Caki2 (cell line): ENCODE measurements at places on chromosomes 1 and 21. TPM values are rescaled to one million over a fixed set of nuclear protein-coding genes. Genes with fewer than 3 reads are reported as not detected.

Gene HCRTR1
- not detected in 2 replicates for total RNA-seq

Gene PM20D1
- total RNA-seq, result not detected in 2 replicates

Gene ANXA9
- total RNA-seq, result 1.2 and 1.3 TPM in 2 replicates

Gene CELA2B
- total RNA-seq, result not detected in 2 replicates

Gene C8A
- not detected in 2 replicates for total RNA-seq

Gene DNAJC6
- 9.5 and 11.4 TPM in 2 replicates for total RNA-seq

Gene FMO2
- not detected in 2 replicates for total RNA-seq

Gene KRTAP19-7
- total RNA-seq, result not detected in 2 replicates

Gene RHBG
- not detected in 2 replicates for total RNA-seq

Gene FTCD
- total RNA-seq, result 0.14 TPM in 1 of 2 replicates, not detected in the other

Gene TMEM9
- 388 and 475 TPM in 2 replicates for total RNA-seq

Gene TMPRSS15
- not detected in 2 replicates for total RNA-seq

Gene WLS
- total RNA-seq, result 3.2 TPM in 1 of 2 replicates, not detected in the other

Gene KRTAP21-2
- not detected in 2 replicates for total RNA-seq

GRCh38 chr1:51622455-51622913 is 5.6 kb downstream of the OSBPL9 start:
- peak; percentile 94 for DNase-seq

DNA sequence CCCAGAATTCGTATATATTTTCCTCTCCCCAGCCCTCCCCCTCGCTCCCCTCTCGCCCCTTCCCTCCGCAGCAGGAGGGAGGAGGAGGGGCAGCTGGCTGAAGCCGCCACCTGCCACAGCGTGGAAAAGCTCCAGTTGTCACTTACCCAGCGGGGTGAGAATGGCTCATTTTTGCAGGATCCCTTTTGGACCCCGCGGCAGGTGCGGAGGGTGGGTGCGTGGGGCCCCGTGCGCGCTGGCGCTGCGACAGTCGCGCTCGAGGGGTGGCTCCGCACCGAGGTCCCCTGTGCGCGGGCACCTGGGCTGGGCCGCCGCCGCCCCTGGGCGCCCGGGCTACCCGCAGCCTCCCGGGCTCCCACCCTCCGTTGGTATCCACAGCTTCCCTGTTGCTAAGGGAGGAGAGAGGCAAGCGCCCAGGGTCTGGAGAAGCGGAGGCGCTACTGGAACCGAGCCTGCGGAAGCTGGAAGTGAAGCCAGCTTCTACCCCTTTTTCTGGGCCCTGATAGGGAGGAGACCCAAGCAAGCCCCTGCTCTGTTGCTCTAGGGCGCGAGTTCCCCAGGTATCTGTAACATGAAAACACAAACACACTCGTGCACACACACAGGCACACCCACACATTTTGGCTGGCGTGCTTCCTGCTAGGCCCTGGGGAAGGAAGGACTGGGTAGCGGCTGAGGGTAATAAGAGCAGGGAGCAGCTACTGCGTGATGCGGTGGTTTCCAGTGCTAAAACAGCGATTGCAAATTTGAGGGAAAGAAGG is at the start of gene ERICH3:
TSS of gene ERICH3 (minus strand) at position 442 of the 761 bp plus-strand sequence. CDS start at position 169, 273 bp downstream.
- no peak for DNase-seq

- DNase-seq, result no peak
Observed at GRCh38 chr1:27057801-27058625, 45.4 kb upstream of the TENT5B start.

GRCh38 chr1:22140694-22141093 is 2.2 kb downstream of the WNT4 start:
- DNase-seq, result no peak

DNA sequence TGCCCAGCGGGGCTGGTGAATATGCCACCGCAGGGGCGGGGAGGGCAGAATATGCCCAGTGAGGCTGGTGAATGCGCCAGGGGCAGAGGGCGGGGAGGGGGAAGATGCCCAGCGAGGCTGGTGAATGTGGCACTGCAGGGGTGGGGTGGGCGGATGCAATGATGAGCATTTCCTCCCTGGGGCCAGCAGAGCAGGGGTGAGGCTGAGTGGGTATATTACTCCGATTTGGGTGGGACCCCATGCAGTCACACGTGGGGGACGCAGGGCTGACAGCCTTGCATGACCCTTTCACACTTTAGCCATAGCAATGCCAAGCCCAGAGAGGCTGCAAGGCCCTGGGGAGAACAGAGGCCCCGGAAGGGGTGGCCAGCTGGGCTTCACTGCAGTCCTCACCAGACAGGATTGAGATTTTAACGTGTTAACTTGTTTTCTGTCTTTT is 9.3 kb upstream of the SLX9 start:
- no peak for DNase-seq

DNA sequence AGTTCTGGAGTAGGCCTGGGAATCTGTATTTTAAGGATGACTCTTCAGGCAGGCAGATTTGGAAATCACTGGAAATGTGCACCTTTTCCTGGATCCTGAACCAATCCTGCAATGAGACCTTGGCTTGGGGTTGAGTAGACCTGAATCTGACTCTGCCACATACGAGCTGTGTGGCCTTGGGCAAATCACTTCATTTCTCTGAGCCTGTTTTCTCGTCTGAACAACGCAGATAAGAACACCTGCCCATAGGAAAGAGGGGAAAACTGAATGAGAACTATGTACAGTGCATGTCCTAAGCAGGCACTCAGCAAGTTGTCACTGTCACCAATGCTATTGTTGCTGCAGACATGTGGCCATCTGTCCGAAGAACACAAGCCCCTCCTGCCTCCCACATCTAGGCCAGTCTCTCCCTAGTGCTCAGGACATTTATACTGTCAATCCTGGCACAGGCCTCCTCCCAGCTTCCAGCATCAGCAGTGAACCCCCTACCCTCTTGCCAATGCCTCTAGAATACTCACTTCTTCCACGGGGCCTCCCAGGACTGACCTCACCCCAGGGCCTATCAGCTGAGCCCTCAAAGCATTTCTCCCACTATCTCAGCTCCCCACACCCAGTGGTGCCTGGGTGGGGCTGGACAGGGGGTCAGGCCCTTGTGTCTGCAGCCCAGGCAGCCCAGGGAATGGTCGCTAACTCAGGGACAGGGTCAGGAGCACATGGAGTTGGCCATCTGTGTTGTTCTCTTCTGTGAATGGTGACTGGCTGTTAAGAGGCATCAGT is 88.8 kb upstream of the ZBTB40 start:
- no peak for DNase-seq

DNA sequence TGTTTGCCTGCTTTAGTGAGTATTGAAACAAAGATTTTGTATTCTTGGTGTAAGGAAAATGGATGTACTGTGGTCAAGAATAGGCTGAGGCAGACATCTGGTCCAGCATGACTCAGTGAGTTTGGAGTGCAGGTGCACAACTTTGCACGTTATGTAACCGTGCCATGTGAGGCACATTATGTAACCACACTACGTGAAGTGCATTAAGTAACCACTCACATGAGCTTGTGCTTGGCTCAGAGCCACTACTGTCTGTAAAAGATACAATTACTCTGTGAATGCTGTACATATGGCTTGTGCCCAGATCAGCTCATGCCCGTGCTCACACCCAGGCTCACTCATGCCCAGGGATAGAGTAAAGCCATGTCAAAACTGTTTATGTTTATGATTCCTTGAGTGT is 216.8 kb downstream of the CTH start:
- DNase-seq, result no peak

- no peak for DNase-seq
Observed at GRCh38 chr1:236864996-236865817, 70.1 kb downstream of the MTR start.

- DNase-seq, result no peak
Observed at GRCh38 chr1:154408174-154408777, 3.1 kb downstream of the IL6R start.

- DNase-seq, result no peak
Observed at GRCh38 chr1:24421502-24421901, 5.9 kb downstream of the NIPAL3 start.

DNA sequence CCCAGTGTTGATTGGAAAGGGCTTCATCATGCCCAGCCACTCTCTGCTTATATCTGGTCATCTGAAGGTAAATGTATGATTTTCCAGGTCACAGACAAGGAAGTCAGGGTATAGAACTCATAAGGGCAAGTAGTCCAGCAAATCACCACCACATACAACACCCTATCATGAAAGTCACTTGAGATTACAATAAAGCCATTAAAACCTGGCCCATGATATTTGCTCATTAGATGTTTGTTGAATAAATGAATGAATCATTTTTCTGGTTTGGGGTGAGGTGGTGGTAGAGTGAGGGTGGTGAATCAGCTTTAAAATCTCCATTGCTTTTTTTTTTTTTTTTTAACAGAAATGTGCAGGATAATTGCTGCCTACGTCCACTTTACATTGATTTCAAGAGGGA is 91.9 kb downstream of the TGFB2 start:
- no peak for DNase-seq

DNA sequence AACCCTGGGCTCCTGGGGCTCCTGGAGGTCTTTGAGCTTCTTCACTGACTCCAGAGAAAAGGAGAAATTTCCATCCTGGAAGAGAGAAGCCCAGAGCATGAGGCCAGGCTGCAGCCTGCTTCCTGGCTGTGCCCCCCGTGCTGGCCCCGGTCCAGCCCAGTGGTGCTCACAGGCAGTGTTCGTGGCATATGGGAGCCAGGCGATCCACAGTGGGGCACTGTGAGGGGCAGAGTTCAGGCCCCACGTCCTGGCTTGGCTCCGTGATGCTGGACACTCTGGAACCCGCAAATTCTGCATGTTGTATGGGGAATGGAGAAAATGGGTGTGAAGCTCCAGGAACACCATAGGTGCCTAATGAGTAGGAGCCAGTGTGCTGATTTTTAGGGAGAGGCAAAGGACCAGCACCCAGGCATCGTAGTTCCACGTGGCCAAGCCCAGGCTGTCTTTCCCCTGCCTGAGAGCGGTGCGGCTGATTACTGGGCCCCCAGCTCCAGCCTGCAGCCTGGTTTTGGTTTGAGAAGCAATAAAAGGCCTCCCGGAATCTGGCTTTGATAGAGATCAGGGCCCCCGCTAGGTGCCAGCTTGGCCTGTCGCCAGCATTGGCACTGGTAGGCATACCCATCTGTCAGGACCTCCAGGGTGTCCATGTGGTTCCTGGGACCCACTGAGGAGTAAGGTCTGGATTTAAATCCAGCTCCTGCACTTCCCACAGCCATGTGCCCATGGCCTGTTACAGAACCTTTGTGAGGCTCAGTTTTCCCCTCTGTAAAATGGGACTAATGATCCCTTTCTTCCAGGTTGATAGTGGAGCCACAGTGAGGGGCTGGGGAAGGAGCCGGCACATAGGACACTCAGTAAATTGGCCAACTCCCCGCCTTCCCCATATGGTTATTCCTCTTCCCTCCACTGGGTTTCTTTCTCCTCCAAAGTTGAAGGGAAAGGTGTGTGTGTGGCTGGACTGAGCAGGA is 725 bp downstream of the GUCA2A start:
- DNase-seq, result no peak

GRCh38 chr1:36172983-36173382 is 17.0 kb downstream of the MAP7D1 start:
- no peak for DNase-seq

DNA sequence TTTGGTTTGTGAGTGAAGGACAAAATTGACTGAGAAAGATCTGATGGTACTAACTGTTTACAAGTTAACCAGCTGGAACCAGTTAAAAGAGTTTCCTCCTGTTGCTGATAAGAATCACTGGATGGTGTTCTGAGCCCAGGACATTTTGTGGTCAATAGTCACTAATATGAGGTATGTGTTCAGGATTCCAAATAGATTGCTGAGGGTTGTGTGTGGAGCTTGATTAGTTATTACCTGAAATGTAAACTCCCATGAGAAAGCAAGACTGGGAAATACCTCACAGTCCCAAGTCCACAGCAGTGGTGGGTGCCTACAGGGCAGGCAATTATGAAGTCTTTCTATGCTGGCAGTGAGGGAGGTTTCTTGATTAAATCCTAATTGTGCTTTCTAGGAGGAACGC is 164.6 kb downstream of the DNM3 start:
- DNase-seq, result peak; percentile 90

DNA sequence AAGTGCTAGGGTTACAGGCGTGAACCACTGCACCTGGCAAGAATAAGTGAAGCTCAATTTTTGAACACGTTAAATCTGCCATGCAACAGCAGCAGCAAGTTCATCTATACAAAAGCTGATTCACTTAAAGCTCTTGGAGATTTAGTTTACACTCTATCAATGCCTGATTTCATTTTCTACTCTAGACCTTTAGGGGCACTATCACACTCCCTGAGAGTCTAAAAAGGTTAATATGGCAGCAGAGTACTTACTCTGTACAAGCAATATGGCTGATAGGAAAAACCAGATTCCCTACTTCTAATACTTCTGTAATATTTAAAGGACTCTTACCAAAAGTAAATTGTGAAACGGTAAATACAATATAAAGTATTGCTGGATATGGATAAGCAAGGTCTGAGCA is 4.8 kb downstream of the RBM34 start:
- no peak for DNase-seq

- DNase-seq, result no peak
Observed at GRCh38 chr1:245475126-245475525, 320.3 kb downstream of the KIF26B start.

DNA sequence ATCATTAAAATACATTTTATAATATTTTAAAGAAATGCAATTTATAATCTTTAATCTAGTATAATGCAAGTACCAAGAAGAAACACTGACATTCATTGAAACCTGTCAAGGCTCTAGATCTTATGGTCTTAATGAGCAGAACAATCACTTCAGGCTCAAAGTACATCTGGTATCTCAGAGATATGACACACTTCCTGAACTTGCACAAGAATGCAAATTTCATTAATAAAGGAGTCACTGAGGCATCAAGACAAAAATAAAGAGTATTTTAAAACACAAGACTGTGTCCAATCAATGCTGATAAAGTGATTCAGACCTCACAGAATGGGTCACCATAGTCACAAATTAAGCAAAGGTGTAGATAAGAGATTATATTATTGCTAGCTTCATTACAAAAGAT is 178.1 kb downstream of the AK5 start:
- no peak for DNase-seq

DNA sequence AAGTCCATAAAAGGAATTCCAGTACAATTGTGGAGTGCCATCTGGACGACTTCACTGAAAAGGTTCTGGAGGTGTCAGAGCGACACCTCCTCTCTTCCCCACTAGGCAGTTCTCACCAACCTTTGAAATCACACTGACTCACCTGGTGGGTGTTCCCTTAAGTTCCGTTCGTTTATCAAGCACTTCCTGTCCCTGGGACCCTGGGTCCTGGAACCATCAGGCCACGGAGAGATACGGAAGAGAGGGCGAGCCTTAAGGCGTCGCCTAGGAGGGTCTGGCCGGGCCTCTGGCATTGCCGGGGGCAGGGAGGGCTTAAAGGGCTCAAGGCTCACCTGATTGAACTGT is 317 bp downstream of the SPAG17 start:
- DNase-seq, result peak; percentile 87

GRCh38 chr1:118931876-118932275 is 56.3 kb downstream of the TBX15 start:
- DNase-seq, result no peak

GRCh38 chr1:79052829-79053449 is 46.4 kb upstream of the ADGRL4 start:
- peak; percentile 27 for DNase-seq

DNA sequence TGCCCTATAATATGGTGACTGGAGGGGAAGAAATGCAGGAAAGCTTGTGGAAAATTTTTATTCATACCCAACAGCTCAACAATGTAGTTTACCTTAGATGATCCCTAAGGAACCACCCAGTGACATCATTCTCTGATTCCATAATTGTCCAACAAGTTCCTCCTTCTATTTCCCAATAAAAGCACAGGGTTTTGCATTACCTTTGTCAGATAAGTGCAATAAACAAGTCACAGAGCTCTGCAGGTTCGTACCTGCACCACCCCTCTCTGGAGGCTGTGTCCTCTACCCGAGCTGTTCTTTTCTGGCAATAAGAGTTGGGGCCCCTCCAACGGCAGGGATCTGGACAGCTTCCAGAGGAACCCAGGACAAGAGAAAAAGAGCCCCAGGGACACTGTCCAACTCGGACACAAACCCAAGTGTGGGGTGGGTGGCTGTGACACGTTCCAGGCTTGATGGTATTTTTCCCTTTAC is 38.8 kb downstream of the RCAN1 start:
- DNase-seq, result no peak
